ENCODE measurements at places on chromosomes 6 and 20.

DNA sequence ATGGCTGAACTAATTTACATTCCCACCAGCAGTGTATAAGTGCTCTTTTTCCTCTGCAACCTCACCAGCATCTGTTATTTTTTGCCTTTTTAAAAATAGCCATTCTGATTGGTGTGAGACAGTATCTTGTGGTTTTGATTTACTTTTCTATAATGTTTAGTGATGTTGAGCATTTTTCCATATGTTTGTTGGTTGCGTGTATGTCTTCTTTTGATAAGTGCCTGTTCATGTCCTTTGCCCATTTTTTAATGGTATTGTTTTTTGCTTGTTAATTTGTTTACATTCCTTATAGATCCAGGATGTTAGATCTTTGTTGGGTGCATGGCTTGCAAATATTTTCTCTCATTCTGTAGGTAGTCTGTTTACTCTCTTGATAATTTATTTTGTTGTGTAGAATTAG lies 169.9 kb downstream of the PRL start:
- no peak for DNase-seq

GRCh38 chr6:101926149-101926925 lies 532.8 kb downstream of the GRIK2 start:
- DNase-seq = no peak

- no peak for DNase-seq
Measured at GRCh38 chr6:157226761-157227160, 96.6 kb downstream of the TMEM242 start.

GRCh38 chr6:130034378-130035146 lies 16.2 kb downstream of the L3MBTL3 start:
- DNase-seq = peak; percentile 39

- peak; percentile 67 for DNase-seq
Measured at GRCh38 chr20:50286609-50287008, 96.0 kb downstream of the CEBPB start.

- DNase-seq = no peak
Measured at GRCh38 chr6:45679163-45679562, 301.4 kb upstream of the SUPT3H start.
